IPS DF 19.7 (cell line): ENCODE measurements at places on chromosomes 12 and 14.
A peak's percentile ranks its signal among the peaks of the same experiment; 100 is the strongest.

- DNase-seq: no peak
These were observed 31.7 kb upstream of the ARL1 start for GRCh38 chr12:101439236-101439635.

GRCh38 chr12:83065562-83065961 lies 378.9 kb downstream of the TMTC2 start:
- DNase-seq: no peak

- no peak for DNase-seq
These were observed 117.5 kb upstream of the PARP11 start for GRCh38 chr12:3990501-3991280.

DNA sequence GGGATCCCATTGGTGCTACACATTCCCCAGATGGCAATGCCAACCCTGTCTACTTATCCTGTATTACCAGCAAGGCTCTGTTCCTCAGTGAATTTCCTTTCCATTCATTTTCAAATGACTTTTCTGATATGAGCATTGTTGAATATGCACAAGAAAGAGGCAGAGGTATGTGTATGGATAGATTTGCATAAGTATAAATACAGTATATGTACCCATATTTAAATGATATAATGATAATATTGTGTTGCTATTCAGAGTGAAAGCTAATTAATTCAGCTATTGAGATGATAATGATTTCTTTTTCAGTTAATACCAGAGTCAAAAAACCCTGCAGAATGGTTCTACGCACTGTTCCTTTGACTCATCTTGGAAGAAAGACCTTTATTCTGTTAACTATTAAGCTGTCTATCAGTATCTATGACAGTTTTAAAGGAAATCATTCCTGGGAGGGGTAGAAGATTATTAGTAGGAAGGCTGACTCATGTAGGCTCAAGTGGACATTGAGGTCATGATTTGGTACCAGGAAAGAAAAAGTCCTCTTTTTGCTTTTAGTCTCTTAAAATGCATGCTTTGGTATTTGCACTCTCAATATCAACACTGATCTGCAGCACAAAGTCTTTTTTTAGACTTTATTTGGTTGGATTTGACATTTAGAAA lies 44.9 kb upstream of the GAS2L3 start:
- no peak for DNase-seq

GRCh38 chr12:116613256-116613655 lies 54.1 kb downstream of the MAP1LC3B2 start:
- no peak for DNase-seq

DNA sequence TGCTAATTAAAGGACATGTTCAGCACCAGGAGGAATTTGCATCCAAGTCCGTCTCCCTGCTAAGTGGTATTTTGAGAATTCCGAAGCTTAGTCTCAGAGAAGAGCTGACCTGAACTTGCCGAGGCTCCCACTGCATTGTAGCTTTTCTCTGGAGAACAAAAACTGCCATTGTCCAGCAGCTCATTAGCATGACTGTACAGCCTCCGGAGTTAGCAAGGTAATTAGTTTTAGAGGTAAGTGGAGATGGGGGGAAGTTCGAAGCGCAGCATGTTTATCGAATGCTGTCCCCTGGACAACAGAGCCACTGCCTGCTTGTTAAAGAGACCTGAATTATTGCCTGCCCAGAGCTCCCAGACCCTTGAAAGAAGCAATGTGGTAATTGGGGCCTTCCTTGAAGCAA lies 160.3 kb upstream of the PELI2 start:
- peak; percentile 93 for DNase-seq

GRCh38 chr14:101128478-101129321 lies 225.2 kb upstream of the RTL1 start:
- DNase-seq: no peak

GRCh38 chr12:108714866-108715265 lies 16.5 kb downstream of the CORO1C start:
- DNase-seq: no peak

DNA sequence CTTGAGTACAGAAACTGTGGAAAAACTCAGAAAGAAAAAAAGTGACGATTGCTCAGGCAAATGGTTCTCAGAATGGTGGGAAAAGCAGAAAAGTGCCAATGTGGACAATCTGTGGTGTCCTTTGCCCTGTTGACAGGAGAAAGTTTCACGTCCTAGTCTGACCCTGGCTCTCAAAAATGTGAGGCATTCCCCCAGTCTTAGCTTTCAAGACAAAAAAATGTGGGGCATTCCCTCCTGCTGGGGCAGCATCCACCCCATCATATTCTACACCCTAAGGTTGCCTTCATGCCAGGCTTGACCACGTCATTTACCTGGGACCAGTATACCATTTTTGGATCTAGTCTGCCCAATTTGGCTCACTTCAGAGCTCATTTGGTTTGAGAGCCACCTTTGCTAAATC lies 20.7 kb upstream of the ANAPC7 start:
- no peak for DNase-seq
